Nasal cavity respiratory epithelium epithelial cell of viscerocranial mucosa (primary cell): ENCODE measurements at places on chromosomes 12 and 14. TPM values are rescaled to one million over a fixed set of nuclear protein-coding genes. Genes with fewer than 3 reads are reported as not detected.

The CD163L1 gene
- total RNA-seq, result under 0.01 and 0.14 TPM in 2 replicates

The BIN2 gene
- total RNA-seq, result not detected in 2 replicates

The SLCO1B3 gene
- total RNA-seq, result 0.07 and 1.0 TPM in 2 replicates

The NEMF gene
- total RNA-seq, result 38.3 and 71.3 TPM in 2 replicates

The CIROP gene
- total RNA-seq, result not detected in 2 replicates
